Dermis microvascular lymphatic vessel endothelial cell (primary cell): ENCODE measurements at places on chromosomes 5 and 9.

DNA sequence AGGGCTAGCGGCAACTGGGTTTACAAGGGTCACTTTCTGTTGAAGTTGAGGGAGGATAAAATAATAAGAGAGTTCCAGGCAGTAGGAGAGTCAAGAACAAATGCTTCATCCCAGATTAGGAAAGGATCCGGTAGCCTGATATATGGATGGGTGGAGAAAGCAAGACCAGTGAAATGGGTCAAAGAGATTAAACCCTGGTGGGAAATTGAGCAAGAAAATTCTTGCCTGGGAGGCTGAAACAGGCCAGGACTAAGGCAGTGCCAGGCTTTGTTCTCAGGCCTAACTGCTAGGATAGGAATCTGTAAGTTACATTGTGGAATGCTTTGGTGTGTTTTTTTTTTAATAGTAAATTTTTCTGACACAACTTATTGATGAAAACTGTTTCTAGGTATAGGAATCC, 257.4 kb upstream of the RFX3 start:
- no peak for DNase-seq

DNA sequence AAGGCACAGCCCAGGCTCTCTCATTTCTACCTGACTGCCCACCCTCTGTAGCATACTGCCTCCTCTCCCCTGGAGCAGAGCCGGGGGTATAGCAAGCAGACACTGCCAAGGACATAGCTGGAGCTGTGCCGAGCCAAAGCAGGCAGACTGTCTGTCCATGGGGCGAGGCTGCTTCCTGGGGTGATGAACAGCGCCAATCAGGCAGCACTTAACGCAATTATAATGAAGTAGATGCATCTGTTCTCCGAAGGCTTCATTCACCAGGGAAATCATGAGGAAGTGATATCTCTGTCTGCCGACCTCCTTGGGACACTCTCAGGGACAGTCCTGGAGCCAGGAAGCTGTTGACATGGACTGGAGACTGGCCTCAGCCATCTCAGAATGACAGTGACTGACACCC, 230.7 kb downstream of the ASTN2 start:
- no peak for DNase-seq

DNA sequence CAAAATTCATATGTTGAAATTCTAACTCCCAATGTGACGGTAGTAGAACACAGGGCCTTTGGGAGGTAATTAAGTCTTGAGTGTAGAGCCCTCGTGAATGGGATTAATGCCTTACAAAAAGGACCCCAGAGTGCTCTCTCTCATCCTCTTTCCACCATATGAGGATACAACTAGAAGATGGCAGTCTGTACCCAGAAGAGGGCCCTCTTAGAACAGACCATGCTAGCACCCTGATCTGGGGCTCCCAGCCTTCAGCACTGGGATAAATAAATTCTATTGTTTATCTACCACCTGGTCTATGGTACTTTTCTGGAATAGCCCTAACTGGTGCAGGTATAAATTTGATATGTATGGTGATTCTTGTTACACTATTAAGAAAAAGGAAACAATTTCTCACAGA, 332.3 kb downstream of the BRINP1 start:
- DNase-seq = no peak

DNA sequence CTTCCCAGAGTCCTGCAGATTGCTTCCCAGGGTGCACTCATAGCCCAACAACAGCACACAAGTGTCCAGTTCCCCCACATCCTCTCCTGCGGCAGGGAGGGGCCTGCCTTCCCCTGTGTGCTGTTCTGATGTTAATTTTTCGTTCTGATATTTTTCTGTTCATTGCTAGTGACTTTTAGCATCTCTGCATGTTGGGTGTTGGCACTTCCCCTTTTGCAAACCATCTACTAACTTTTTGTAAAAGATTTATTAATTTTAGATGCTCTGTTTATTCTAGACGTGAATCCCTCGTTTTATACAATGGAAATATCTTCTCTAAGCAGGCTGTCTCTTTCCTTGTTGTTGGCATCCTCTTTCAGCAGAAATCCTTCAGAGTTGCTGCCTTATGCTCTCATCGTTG, 97.3 kb upstream of the DAP start:
- DNase-seq = no peak

DNA sequence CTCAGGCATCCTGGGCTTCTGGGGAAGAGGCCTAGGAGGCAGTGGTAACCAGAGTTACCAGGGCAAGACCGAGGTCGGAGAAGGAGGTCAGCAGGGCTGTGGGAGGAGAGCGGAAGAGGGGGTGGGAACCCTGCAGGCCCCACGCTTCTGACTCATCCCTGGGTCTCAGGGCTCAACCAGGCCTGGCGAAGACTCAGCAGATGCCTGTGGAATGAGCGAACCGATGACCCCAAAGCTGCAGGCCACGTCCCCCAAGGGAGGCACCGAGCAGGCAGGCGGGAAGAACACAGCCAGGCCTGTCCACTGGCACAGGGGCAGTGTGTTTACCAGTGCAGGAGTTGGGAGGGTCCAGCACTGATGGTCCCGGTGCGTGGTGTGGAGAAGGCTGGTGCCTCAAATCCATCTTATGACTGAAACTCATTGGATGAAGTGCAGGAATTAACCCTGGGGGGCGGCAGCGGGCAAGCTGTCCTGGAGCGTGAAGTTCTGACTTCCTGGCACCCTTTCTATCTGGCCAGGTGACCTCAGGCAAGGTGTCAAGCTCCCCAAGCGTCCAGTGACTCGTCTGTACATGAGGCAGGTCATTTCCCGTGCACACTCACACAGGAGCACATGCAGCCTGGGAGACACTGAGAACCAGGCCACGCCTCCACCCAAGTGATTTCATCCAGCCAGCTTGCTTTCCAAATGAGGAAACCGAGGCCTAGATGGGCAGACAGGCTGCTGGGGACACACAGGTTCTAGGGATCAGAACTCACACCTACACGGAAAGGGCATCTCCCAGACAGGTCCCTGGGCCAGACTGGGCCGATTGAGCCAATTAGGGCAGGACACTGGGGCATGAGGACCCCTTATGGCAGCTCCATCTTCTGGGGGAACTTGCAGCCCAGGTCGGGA, 69.1 kb downstream of the ADAMTS2 start:
- no peak for DNase-seq

GRCh38 chr9:479971-480350, 265.3 kb downstream of the DOCK8 start:
- no peak for DNase-seq

GRCh38 chr9:126454795-126455194, 128.2 kb downstream of the MVB12B start:
- no peak for DNase-seq

- no peak for DNase-seq
Observed at GRCh38 chr5:121748686-121749085, 103.0 kb upstream of the FTMT start.

DNA sequence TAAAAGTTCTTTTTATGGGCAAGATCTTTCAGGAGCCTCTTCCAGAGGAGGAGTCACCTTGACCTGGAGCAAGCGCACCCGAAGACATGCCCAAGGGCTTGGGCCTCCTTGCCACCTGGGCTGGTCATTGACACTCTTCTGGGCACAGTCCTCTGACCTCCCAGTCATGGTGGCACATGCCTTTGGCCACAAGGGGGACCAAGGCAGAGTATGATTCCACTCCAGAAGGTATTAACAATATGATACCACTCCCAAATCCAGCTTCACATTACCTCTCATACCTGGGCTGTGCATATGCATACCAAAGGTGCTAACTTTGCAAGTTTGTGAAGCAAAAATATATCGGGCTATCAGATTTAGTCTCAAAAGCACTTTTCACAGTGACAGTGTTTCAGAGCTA, 84.6 kb downstream of the MAST4 start:
- DNase-seq = no peak

GRCh38 chr9:116027951-116028350, 125.6 kb upstream of the PAPPA start:
- no peak for DNase-seq

DNA sequence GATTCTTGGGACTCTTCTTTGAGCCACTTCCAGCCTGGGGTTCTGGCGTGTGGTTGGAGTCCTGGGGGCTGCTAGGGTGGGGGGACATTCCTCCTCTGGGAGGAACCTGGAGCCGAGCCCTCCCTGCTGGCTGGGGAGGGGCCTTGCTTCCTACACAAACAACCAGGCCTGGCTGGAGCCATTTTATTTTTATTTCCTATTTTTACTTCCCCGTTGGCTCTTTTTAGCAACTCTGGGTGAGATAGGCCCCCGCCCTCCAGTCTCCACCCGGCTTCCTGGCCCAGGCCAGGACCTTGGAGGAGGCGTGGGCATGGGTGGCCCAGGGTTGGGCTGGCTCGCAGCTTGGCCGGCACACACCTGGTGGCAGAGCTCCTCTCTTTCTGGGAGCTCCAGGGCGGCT, 15.1 kb downstream of the RXRA start:
- DNase-seq = peak; percentile 35

DNA sequence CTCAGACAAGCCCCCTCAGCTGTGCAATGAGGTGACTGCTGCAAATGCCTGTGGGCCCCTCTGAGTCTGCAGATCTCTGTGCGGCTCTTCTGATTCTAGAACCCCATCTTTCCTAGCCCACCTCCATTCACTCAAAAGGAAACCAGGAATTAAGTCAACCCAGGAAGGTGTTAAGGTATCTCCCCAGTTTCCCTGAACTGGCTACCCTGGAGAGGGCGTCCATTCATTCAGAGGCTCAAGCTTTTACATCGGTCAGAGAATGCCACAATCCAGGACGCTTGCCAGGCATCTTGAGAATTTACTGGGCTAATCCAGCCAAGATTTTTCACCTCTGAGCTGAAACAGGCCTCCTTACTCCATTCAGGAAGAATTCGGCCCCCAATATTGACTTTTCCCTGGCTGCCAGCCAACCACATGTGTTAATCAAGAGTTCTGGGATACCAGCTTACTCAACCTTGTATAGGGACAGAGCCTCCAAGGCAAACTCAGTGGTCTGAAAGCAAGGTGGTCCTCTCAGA, 889 bp upstream of the ADAMTS12 start:
- no peak for DNase-seq

DNA sequence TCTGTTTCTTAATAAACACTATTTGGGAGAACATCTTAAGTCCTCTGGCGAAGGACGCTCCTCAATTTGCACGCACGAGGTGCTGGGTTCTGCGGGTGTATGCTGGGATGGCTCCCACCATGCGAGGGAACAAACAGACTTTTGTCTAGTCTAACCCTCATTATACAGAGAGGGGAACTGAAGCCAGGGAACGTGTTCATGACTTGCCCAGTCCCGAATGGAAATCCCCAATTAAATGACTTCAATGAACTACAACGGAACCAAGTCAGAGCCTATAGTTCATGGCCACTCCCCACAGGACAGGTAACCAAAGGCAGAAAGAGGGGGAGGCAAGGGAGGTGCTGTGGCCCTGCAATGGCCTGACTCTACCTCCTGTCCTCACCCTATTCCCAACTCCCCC, 9.3 kb downstream of the TLE1 start:
- DNase-seq = no peak

GRCh38 chr9:129064499-129064908, 16.4 kb upstream of the DOLPP1 start:
- no peak for DNase-seq

- DNase-seq = no peak
Observed at GRCh38 chr5:109703829-109704228, 14.1 kb downstream of the MAN2A1 start.

DNA sequence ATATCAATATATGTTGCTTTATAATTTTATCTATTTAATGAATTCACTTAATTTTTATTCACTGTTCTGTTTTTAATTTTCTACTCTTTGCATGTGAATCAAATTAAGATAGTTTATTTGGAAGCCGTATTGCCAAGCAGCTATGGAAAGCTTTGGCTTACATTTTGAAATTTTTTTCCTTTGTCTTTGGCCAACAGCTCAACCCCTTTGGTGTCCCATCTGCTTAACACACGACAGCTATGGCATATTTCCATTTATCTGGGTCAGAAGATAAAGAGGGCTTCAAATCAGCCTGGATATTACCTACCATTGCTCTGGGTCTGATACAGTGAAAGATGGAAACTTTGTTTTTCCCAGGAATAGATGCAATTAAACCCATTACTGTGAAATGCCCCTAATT, 201.0 kb downstream of the WDR70 start:
- no peak for DNase-seq

GRCh38 chr5:125699860-125700259, 723.3 kb upstream of the GRAMD2B start:
- DNase-seq = no peak

- DNase-seq = peak; percentile 46
Observed at GRCh38 chr9:130713286-130713960, 19.8 kb downstream of the EXOSC2 start.

GRCh38 chr5:147687118-147687517, 95.4 kb downstream of the JAKMIP2 start:
- no peak for DNase-seq

DNA sequence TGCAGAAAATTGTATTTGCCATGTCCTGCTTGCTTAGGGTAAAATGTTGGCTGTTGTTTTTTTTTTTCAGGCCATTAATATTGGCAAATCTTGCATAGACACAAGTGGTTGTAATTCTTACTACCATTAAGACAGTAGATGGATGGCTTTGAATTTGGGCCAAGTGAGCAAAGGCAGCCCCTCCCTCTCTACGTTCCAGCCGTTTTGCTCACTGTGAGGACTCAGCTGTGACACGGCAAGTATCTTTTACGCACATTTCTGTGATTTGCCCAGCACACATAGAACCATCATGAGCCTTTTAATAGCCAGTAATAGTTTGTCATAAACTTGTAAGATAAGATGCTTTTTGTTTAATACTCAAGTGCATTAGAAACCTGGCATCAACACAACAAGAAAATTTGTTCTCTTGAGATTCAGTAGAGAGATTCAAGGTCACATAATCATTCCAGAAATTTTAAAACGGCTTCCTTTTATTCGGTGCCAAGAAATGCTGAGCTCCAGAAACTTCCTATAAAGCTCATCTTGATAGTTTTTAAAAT, 205.2 kb upstream of the ADCY2 start:
- DNase-seq = no peak

- DNase-seq = no peak
Observed at GRCh38 chr5:142330444-142330843, 5.6 kb upstream of the SPRY4 start.

GRCh38 chr5:166906991-166907713, 1384.3 kb upstream of the WWC1 start:
- no peak for DNase-seq

GRCh38 chr5:32538031-32538547, 47.3 kb upstream of the SUB1 start:
- DNase-seq = no peak

DNA sequence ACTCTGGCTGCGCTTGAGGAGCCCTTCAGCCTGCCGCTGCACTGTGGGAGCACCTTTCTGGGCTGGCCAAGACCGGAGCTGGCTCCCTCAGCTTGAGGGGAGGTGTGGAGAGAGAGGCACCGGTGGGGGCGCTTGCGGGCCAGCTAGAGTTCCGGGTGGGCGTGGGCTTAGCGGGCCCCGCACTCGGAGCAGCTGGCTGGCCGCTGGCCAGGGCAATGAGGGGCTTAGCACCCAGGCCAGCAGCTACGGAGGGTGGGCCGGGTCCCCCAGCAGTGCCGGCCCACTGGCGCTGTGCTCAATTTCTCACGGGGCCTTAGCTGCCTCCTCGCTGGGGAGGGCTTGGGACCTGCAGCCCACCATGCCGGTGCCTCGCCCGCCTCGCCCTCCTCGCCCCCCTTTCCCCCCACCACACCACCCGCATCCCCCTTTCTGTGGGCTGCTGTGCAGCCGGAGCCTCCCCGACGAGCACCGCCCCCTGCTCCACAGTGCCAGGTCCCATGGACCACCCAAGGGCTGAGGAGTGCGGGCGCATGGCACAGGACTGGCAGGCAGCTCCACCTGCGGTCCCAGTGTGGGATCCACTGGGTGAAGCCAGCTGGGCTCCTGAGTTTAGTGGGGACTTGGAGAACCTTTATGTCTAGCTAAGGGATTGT, 954.5 kb downstream of the DTWD2 start:
- no peak for DNase-seq
